Left colon (tissue), 2 donors: ENCODE measurements at places on chromosomes 11 and 22.

- DNase-seq = no peak
These were observed 710.3 kb downstream of the KCNA4 start for GRCh38 chr11:29306527-29306926.

DNA sequence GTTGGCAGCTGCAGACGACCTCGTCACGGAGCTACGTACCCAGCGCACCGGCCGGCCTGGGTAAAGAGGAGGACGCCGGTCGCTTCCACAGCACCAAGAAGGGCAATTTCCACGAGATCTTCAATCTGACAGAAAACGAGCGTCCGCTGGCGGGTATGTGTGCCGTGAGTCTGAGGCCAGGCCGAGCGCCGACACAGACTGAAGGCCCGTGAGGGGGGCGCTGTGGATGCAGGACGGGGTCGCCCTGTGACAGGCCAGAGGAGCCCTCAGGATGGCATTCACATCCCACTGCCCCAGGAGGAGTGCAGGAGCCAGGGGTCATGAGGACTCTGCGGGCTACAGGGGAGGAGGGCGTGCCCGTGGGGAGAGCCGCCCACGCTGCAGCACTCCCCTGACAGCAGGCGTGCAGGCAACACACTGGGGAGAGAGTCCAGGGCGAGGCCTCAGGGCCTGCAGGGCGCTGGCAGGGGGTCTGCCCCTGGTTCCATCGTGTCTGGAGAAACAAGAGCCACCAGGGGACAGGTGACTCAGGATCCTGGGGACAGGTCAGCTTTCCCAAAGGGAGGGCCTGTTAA is 53.6 kb downstream of the GRAMD4 start:
- no peak for DNase-seq

DNA sequence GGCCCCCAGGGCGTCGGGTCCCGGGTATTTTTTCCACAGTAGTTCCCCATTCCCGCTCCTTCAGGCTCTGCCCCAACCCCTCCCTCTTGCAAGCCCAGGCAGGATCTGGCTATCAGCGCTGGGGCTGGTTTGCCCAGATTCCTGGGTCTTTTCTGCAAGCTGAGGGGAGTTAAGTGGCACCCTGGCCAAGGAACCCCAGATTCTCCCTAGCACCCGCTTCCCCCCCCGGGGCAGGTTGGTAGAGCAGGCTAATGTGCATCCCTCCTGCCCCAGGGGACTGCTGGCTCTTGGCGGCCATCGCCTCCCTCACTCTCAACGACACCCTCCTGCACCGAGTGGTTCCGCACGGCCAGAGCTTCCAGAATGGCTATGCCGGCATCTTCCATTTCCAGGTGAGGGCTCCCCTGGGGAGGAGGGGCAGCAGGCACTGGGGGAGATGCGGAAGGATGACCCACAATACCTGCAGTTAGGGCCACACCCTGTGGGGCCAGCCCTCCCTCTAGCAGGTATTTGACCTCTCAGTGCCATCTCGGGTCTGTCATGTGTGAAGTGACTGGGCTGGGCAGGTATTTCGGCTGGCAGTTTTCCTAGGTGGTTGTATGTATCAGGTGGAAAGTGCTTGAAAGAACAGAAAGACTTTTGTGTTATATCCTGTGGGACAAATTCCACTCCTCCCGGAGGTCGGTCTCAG is 1.6 kb downstream of the CAPN1 start:
- peak; percentile 59 for DNase-seq

DNA sequence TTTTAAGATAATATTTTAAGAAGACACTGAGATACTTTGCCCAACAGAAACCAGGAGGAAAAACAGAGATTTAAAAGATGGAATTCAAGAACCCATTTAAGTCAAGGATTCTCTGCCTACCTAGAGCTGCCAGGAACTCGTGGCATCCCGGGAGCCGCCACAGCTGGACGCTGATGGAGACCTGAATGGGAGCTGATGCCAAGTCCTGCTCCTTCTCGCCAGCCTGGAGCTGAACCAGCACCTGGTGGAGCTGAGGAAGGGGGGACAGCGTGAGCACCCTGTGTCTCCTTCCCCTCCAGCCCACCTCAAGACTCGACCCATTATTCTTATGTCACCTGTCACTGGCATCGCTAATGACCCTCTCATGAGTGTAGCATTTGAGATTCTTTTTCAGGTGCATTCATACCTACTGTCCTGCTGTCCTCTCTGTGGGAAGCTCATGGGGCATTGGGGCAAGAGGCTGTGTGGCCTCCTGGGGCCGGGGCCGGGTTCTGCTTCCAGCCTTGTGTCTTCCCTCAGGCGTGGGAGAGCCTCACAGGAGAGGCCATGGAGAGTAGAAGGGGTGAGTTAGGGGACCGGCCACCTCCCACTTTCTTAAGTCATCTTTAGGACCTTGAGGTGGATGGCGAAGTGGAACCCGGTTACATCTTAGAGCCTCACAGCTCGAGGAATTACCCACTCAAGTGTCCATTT is 70.8 kb upstream of the PITPNB start:
- DNase-seq = no peak

- DNase-seq = no peak
These were observed 1.1 kb upstream of the GNB1L start for GRCh38 chr22:19855504-19856409.

DNA sequence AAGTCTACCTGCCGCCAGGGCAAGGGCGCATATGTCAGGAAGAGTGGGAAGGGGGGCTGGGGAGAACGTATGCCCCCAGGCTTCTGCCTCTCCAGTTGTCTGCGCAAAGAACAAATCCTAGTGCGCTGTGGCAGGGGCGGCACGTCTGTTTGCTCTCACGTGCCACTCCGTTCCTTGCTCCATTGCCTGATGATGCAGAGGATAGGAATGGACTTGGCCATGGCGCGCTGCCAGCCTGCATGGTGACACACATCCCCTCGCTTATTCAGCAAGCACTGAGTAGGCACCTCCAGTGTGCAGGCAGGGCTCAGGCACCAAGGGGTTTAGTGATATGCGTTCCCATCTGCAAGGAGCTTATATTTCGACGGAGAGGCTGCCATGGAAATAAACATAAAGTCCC is 45.4 kb upstream of the SLC22A12 start:
- DNase-seq = no peak

DNA sequence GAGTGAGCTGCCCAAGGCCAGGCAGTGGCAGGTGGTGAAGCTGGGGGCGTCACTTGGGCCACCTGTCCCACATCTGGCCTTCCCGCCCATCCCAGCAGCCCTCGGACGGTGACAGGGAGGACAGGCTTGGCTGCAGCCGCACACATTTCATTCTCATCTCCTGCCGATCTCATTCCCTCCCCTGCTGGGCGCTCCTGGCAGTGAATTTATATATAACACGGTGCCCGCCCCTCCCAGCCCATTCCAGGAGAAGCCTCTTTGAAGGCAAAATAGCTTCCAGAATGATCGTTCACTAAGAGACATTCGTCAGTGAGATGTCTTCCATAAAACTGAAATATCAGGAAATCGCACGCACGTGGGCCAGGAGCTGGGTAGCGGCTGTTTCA is 861.3 kb downstream of the TBC1D22A start:
- no peak for DNase-seq

DNA sequence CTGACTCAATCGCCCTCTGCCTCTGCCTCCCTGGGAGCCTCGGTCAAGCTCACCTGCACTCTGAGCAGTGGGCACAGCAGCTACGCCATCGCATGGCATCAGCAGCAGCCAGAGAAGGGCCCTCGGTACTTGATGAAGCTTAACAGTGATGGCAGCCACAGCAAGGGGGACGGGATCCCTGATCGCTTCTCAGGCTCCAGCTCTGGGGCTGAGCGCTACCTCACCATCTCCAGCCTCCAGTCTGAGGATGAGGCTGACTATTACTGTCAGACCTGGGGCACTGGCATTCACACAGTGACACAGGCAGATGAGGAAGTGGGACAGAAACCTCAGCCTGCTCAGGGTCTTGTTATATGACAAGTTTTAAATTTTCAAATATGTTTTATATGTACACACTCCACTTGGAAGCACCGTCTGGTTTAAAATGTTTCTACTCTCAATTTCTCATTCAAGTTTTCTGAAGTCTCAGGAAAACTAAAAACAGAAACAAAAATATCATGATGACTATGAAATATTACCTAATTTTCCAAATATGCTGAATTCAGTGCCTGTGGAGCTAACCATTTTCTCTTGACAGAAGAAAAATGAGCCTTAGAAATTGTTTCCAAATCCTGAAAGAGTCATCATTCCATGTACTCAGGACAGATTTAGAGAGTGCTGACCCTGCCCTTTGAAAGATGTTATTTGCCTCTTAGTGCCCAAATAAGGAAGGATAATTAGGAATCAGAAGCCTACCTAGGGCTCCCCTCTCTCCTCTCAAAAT is 48.8 kb upstream of the TOP3B start:
- DNase-seq = no peak

GRCh38 chr11:86717817-86718501 is 45.5 kb upstream of the ME3 start:
- no peak for DNase-seq

GRCh38 chr11:68164437-68164836 is 43.2 kb upstream of the CHKA start:
- no peak for DNase-seq

DNA sequence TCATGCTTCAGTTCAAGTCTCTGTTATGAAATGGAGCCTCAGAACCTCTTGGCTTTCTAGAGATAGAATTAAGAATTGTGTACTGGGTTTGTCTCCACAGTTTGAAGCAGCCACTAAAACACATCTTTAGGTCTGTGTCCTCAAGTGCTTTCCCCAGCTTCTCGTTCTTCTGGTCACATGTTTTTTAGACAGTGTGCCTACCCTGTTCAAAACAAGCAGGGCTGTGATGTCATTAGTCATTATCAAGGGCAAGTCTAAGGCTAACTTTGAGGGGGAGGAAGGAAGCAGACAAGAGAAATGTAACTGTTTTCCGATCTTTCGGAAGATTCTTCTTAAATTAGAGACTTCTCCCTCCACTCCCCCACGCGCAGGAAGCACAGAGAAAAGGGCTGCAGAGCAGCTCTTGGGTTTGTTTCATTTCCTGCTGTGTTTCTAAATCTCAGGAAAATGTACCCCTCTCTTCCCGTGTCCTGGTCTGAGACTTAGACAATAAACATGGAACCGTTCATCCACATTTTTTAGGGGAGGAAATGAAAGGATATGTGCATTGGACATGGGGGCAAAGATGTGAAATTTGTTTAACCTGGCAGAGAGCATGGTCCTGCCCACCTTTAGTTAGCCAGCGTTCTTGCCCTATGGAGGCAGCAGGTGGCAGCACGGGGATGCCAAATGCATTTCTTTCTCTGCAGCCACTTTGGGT is 3.1 kb downstream of the AKIP1 start:
- DNase-seq = no peak
